Activated T-cell treated with anti-CD3 and anti-CD28 coated beads, Interleukin-2, amount 50 U/mL, for 72 hours (primary cell): ENCODE measurements at places on chromosomes 7 and 10. TPM values are rescaled to one million over a fixed set of nuclear protein-coding genes. Genes with fewer than 3 reads are reported as not detected.

The GOLGA7B gene
- total RNA-seq = 0.83 TPM

The NAMPT gene
- total RNA-seq = 819 TPM

The TRPV5 gene
- not detected for total RNA-seq

The ASZ1 gene
- total RNA-seq = not detected

The TUBAL3 gene
- not detected for total RNA-seq

The GDF10 gene
- total RNA-seq = 0.19 TPM

The OR2A7 gene
- total RNA-seq = 2.0 TPM

The ELFN1 gene
- total RNA-seq = not detected

The HTR5A gene
- not detected for total RNA-seq

The C7orf57 gene
- total RNA-seq = 0.12 TPM

The HHEX gene
- 0.34 TPM for total RNA-seq

The ELAPOR2 gene
- 16.8 TPM for total RNA-seq

The NYAP1 gene
- total RNA-seq = 0.67 TPM

The AKR1C4 gene
- total RNA-seq = not detected
